CMK (cell line): ENCODE measurements at places on chromosomes 13 and 19.
A peak's percentile ranks its signal among the peaks of the same experiment; 100 is the strongest.

- DNase-seq: no peak
Observed at GRCh38 chr13:39196965-39197646, 158.8 kb downstream of the NHLRC3 start.

DNA sequence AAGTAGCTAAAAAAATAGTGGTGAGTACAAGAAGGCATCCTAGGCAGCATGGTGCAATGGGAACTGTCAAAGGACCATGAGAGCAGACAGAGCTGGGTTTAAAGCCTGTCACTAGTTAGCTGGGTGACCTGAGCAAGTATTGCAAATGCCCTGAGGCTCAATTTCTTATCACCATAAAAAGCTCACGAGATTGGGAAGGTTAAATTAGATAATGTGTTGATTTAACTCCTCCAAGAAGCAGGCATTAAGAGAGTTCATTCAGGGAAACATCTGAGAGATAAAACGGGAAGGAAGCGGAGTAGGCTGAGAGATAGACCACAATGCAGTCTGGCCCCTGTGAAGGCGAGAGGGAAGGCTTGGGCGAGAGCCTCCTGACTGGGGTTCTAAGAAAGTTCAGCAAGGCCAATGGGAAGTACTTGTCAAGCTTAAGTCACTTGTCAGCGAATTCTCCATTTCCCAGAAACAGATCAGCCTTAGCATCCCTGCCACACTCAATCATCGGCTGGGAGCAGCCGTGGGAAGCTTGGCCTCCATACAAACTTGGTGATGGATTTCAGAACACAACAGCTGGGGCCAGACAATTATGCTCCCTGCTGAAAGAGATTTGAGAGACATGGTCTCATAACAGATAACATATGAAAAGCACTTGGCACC lies 105.5 kb downstream of the POU4F1 start:
- peak; percentile 62 for DNase-seq

DNA sequence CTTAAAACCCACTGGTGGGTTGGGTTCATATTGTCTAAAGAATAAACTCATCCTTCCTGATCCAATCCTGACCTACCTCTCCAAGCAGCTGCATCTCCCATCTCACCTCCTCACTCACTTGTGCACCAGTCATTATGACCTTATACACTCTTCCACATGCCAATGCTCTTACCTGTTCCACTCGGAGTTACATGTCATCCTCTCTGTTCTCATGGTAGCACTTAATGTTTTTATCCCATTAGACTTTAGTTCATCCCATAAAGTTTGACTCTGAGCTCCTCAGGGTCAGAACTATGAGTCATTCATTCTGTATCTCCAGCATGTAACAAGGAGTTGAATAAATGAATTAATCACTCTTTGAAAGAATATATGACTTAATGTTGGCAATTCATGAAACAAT lies 330.2 kb downstream of the KLF12 start:
- DNase-seq: no peak

DNA sequence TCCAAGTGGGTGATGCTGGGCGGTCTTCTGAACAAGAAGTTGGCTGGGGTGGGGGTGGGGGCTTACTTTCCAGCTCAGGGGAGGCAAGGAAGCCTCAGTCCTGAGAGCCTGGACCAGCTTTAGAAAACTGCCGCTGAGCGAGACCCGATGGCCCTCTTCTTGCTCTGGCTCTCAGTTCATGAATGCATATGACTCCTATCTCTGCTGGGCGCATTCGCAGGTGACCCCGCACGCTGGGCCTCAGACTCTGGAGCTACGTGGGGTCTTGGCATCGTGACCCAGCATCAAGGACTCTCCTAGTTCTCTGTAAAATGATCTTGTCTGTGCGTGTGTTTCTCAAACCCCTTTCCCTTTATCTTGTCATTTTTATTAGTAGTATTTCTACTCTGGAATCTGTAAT lies 19.7 kb downstream of the PRAM1 start:
- no peak for DNase-seq

GRCh38 chr19:50797781-50798658 lies 7.8 kb downstream of the ACP4 start:
- DNase-seq: no peak

DNA sequence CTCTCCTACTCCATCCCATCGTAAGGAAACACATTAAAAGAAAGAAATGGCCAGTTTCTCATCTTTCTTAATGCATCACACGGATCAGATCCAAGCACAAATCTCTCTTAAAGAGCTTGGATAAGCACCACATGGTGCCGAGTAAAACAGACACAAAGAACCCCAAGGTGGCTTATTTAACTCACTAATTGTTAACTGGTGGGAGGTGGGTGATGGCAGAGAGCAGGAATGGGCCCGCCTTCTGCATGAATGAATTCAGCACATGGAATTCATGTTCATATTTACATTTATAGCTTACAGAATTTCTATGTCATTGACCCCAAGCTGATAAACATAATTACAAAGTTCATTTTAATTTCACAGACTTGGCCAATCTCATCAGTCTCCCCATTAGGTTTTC lies 89.9 kb downstream of the MZT1 start:
- DNase-seq: no peak
